ENCODE measurements at places on chromosomes 6 and 20.

GRCh38 chr20:25465243-25466135, 58.0 kb downstream of the GINS1 start:
- peaks cover 4% of the 10 kb centered on the region for H3K4me1 ChIP-seq
- no peaks in the 10 kb centered on the region for H3K27me3 ChIP-seq
- H3K36me3 ChIP-seq, result no peaks in the 10 kb centered on the region
- H3K4me3 ChIP-seq, result no peak overlapping the region

- no peaks in the 10 kb centered on the region for H3K36me3 ChIP-seq
- no peak overlapping the region for H3K4me3 ChIP-seq
- no peaks in the 10 kb centered on the region for H3K4me1 ChIP-seq
- H3K27me3 ChIP-seq, result peaks cover 2% of the 10 kb centered on the region
- DNase-seq, result no peak
- no peak overlapping the region for H3K27ac ChIP-seq
These were observed 59.2 kb downstream of the ANKRD6 start for GRCh38 chr6:89492025-89492640.

DNA sequence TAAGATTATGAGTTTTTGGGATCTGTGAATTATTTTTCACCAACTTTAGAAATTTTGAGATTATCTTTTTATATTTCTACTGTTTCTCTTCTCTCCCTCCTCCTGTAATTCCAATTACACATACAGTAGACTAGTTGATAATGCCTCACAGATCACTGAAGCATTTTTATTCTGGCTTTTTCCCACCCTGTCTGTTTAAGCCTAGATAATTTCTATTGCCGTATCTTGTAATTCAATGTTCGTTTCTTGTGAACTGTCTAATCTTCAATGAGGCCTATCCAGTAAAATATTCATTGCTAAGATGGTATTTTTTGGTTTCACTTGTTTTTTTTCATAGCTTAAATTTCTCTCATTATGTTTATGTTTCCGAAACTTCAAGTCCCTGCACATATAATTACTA, 12.0 kb downstream of the MDN1 start:
- H3K36me3 ChIP-seq, result peaks cover 9% of the 10 kb centered on the region
- DNase-seq, result no peak
- H3K4me1 ChIP-seq, result peaks cover 16% of the 10 kb centered on the region
- H3K27me3 ChIP-seq, result no peaks in the 10 kb centered on the region

GRCh38 chr6:136566007-136566487, 15.8 kb upstream of the MAP7 start:
- H3K36me3 ChIP-seq, result peaks cover 33% of the 10 kb centered on the region
- H3K27me3 ChIP-seq, result no peaks in the 10 kb centered on the region
- no peak overlapping the region for H3K4me3 ChIP-seq
- H3K4me1 ChIP-seq, result peaks cover 11% of the 10 kb centered on the region

DNA sequence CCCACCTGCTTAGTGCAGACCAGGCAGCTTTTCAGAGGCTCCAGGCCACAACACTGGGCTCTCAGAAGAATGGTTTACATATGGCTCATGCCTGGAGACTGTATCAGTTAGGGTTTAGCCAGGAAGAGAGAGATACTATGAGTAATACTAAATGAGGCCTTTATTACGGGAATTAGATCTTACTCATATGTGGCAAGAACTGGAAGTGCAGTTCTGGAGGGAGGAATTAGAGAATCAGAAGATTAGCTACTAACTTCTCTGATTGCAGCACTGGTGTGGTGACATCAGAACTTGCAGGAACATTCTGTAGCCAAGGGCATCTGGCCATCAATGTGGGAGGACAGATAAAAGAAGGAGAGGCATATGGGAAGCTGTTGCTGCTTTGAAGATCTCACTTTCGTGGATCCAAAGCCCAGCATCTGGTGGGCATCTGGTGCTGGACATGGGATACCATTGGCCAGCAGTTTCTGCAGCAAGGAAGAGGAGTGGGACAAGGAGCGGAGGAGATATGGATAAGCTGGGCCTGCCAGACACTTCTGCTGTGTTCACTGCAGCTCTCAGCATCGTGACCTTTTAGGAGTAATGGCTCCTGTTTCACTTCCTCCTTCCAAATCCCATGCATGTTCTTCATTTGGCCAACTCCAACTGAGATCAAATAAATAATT, 248.5 kb downstream of the BTBD3 start:
- no peaks in the 10 kb centered on the region for H3K4me1 ChIP-seq
- DNase-seq, result no peak
- no peaks in the 10 kb centered on the region for H3K27me3 ChIP-seq
- H3K27ac ChIP-seq, result no peak overlapping the region
- H3K4me3 ChIP-seq, result no peak overlapping the region
- H3K36me3 ChIP-seq, result no peaks in the 10 kb centered on the region

GRCh38 chr6:115220551-115221159, 840.0 kb downstream of the FRK start:
- H3K27ac ChIP-seq, result no peak overlapping the region
- no peaks in the 10 kb centered on the region for H3K27me3 ChIP-seq
- H3K4me3 ChIP-seq, result no peak overlapping the region
- no peaks in the 10 kb centered on the region for H3K4me1 ChIP-seq
- no peaks in the 10 kb centered on the region for H3K36me3 ChIP-seq

DNA sequence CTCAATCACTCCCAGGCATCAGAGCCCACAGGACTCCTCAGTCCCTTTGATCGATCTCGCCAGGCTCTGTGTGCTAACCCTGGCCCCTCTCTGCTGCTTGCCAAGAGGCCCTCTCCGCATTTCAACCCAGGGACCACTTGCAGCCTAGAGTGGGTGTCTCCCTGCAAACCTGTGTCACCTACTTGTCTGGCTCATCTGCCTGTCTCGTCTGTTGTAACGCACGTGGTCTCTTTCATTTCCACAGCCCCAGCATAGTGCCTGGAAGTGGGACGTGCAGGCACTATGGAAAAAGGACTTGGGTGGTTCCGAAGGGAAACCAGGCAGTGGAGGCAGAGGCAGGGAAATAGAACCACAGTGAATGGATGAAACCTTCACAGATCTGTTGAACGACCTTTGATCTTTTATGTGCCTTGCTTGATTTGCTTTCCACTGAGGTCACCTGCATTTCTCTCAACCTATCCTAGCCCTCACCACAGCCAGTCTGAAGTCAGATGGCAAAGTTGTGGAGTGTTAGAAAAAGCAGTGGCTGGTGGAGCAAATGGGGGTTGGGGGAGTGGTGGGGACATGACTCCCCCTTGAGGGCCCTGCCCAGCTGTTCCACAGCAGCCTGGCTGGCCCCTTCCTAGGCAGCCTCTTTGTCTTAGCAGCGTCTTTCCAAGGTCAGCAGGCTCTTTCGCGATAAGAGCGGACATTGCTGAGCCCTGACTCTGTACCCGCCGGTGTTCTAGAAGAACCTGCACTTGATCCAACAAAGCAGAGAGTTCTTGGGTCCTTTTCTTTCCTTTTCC, 55.8 kb upstream of the TAGAP start:
- no peaks in the 10 kb centered on the region for H3K27me3 ChIP-seq
- peaks cover 2% of the 10 kb centered on the region for H3K36me3 ChIP-seq
- no peak for DNase-seq
- H3K4me3 ChIP-seq, result peak overlapping the region; percentile 50
- H3K27ac ChIP-seq, result peak overlapping the region; percentile 73
- peaks cover 54% of the 10 kb centered on the region for H3K4me1 ChIP-seq

DNA sequence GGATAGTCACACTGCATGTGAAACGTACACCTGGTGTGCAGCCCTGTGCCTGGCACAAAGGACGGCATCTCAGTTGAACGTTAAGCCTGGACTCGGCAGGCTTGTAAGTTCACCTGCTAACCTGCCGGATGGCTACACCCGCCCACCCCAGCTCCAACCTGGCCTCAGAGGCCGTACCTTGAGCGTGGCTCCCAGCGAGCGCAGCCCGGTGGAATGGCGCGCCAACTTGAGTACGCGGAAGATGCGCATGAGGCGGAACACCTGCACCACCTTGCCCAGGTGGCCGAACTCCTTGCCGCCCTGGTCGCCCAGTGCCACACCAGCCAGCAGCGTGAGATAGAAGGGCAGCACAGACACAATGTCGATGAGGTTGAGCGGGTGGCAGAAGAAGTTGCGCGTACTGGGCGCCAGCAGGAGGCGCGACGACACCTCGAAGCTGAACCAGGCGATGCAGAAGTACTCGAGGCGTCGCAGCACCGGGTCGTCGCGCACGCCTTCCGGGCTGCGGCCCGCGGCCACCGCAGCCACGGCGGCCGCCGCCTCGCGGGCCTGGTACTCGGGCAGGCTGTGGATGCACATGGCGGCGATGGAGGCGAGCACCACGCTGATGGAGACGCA, 3.3 kb downstream of the KCNS1 start:
- peak overlapping the region; percentile 48 for H3K4me3 ChIP-seq
- no peak overlapping the region for H3K27ac ChIP-seq
- no peaks in the 10 kb centered on the region for H3K36me3 ChIP-seq
- DNase-seq, result peak; percentile 70

DNA sequence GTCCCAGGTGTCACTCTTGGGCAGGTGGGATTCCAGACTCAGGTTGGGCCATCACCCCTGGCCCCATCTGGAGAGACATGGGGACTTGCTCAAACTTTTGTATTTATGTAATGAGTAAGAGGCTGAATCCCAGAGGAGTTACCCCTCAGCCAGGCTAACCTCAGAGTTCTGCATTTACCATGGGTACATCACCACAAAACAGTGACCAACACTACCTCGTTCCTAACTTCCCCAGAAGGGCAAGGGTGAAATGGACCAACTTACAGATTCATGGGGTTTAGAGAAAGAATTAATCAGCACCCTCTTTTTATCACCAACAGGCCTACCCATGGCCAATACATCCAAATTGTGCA, 259.9 kb upstream of the MARCKS start:
- no peak for DNase-seq
- H3K27me3 ChIP-seq, result peaks cover 2% of the 10 kb centered on the region
- H3K36me3 ChIP-seq, result no peaks in the 10 kb centered on the region
- no peaks in the 10 kb centered on the region for H3K4me1 ChIP-seq
- H3K4me3 ChIP-seq, result no peak overlapping the region
- H3K27ac ChIP-seq, result no peak overlapping the region

DNA sequence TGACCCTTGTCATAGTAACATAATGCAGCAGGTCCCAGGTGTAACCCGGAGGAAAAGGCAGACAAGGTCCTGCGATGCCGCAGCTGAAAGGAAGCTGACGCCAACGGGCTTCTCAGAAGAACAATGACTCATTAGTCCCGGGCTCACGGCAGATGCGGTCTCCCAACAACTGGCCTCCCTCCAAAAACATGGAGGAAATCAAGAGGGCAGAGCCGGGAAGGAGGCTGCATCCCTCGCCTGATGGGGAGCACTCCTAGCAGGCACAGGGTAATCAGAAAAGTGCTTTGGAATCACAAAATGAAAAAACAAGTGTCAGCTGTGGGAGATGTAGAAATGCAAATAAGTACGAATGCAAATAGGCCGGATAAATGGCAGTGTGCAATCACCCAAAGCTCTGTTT, 165.2 kb upstream of the AGPAT4 start:
- H3K27ac ChIP-seq, result peak overlapping the region; percentile 77
- H3K4me3 ChIP-seq, result peak overlapping the region; percentile 40
- peaks cover 4% of the 10 kb centered on the region for H3K4me1 ChIP-seq
- no peak for DNase-seq
- no peaks in the 10 kb centered on the region for H3K36me3 ChIP-seq
- H3K27me3 ChIP-seq, result no peaks in the 10 kb centered on the region

DNA sequence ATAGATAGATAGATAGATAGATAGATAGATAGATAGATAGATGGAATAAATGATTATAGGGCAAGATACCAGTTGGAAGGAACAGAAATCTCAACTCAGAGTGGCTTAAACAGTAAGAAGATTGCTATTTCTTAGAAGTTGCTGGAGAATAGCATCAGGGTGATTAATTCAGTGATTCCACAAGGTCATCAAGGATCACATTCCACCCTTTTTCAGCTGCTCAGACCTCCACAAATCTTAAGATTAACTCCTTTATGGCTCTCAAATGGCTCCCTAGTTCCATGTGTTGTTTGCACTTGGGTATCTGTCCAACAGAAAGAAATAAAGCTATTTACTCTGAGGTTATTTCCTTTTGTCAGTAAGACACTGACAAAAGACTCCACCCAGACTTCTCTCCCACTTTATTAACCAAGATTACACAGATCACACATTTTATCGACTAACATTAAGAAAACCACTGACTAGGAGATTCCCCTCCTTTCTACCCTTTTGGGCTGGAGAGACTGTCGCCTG, 68.3 kb upstream of the KIF16B start:
- no peak for DNase-seq
- no peaks in the 10 kb centered on the region for H3K36me3 ChIP-seq
- no peak overlapping the region for H3K27ac ChIP-seq
- H3K27me3 ChIP-seq, result peaks cover 13% of the 10 kb centered on the region
- H3K4me3 ChIP-seq, result no peak overlapping the region

DNA sequence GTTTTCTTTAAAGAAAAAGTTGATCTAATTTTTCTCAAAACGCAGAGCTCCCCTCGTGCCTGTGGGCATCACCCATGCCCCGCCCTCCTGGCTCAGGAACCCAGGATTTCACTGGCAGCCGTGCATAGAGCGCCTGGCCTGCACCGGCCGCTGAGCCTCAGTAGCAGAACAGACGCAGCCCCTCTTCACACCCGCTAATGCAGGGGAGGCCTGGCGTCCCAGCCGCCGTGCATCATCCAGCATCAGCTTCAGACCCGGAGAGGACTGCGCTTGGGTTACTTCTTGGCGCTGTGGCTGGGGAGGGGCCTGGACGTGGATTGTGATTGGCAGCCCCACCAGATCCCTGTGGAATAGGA, 18.1 kb downstream of the RBM38 start:
- no peak overlapping the region for H3K4me3 ChIP-seq
- H3K4me1 ChIP-seq, result peaks cover 9% of the 10 kb centered on the region
- H3K27ac ChIP-seq, result no peak overlapping the region
- DNase-seq, result no peak
- H3K36me3 ChIP-seq, result peaks cover 4% of the 10 kb centered on the region
- H3K27me3 ChIP-seq, result no peaks in the 10 kb centered on the region

DNA sequence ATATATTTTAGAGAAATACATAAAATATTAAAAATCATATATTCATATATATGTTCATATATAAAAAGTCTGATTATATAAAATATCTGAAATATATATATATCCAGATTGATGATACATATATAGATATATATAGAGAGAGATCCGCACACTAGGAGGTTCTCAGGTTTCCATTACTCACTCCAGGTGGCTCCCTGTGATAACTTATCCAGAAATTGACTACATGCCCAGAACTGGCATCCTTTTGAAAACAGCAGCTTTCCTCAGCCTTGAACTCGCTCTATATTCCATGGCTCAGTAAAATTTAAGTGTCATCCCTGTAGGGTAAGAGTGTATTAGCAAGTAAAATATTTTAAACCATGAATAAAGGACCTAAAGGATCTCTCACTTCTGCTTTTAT, 206.8 kb downstream of the TINAG start:
- H3K4me3 ChIP-seq, result no peak overlapping the region
- DNase-seq, result no peak
- H3K4me1 ChIP-seq, result no peaks in the 10 kb centered on the region
- no peaks in the 10 kb centered on the region for H3K27me3 ChIP-seq
- no peak overlapping the region for H3K27ac ChIP-seq
- H3K36me3 ChIP-seq, result no peaks in the 10 kb centered on the region

GRCh38 chr6:126672649-126673048, 332.7 kb downstream of the CENPW start:
- no peak overlapping the region for H3K27ac ChIP-seq
- no peaks in the 10 kb centered on the region for H3K27me3 ChIP-seq
- no peak overlapping the region for H3K4me3 ChIP-seq
- H3K36me3 ChIP-seq, result no peaks in the 10 kb centered on the region
- H3K4me1 ChIP-seq, result peaks cover 2% of the 10 kb centered on the region
- DNase-seq, result no peak

Data from activated naive CD8-positive, alpha-beta T cell treated with anti-CD3 and anti-CD28 coated beads, Interleukin-2, amount 10 ng/mL, durations not matched to agents 7 days and 5 days (primary cell).